ENCODE measurements at places on chromosomes 6 and 20. TPM values are rescaled to one million over a fixed set of nuclear protein-coding genes. Genes with fewer than 3 reads are reported as not detected.

- no peak for DNase-seq
Measured at GRCh38 chr20:47561180-47561579, 59.5 kb downstream of the NCOA3 start.

DNA sequence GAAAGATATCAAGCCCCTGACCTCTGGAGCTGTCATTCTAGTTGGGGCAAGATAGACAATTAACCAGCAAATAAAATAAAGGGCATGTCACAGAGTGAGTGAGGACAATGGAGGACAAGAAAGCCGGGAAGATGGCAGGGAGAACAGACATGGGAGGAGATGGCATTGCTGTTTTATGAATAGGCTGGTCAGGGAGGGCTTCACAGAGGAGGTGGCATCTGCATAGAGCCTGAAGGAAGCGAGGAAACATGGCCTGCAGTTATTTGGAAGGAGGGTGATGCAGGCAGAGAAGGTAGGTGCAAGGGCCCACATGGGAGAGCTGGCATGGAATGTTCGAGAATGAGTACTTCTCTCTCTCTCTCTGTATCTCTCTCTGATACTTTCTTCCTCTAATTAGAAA, 63.7 kb downstream of the EFCAB8 start:
- DNase-seq: no peak

DNA sequence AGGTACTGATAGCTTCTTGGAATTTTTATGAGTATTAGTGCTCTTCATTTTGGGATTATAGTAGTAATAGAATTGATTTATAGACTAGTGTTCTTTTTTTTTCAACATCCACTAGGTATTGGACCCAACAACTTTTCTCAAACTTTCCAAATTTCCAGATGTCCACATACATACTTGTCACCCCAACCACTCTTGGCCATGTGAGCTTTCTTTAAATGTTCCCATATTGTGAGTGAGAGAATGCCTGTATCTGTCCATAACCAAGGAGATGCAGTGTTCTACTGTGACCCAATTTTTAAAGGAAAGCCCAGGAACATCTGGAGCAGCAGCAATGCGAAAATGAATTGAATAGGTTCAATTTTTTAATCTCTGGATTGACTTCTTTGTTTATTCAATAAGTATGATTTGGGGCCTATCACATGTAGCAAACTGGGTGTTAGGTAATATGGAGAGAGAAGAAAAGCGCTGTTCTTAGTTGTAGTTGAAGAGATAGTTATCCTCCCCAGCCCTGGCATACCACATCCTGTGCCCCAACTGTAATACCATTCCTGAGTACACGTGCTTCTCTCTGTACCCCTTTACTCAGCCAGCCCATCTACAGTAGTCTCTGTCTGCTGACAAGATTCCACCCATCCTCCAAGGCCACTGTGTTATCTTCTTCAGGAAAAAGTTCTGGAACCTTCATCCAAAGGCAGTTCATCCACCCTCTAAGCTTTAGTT, 116.8 kb upstream of the SUPT3H start:
- no peak for DNase-seq

GRCh38 chr6:3825331-3825831, 23.8 kb upstream of the FAM50B start:
- peak; percentile 13 for DNase-seq

GRCh38 chr6:68777956-68778355, 142.9 kb downstream of the ADGRB3 start:
- DNase-seq: no peak

GRCh38 chr6:90271831-90272230, 24.8 kb downstream of the BACH2 start:
- DNase-seq: no peak

- DNase-seq: no peak
Measured at GRCh38 chr6:123171341-123172115, 175.5 kb downstream of the CLVS2 start.

DNA sequence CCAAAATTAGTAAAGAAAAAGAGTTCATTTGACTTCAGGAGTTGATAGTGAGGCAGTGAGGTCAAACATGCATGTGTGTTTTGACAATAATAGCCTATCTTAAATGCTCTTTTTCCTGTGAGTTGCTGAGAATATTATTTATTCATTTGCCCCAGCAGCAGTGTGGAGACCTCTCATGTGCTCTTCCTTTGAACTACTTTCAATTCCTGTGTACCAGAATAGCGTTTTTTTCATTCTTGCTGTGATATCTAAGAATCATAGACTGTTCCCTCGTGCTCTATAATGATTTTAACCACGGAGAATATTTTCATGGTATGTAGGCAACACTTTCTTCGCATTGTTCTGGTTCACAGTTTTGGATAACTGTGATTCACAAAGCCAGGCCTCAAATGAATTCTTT, 5.2 kb downstream of the CDYL start:
- DNase-seq: no peak

DNA sequence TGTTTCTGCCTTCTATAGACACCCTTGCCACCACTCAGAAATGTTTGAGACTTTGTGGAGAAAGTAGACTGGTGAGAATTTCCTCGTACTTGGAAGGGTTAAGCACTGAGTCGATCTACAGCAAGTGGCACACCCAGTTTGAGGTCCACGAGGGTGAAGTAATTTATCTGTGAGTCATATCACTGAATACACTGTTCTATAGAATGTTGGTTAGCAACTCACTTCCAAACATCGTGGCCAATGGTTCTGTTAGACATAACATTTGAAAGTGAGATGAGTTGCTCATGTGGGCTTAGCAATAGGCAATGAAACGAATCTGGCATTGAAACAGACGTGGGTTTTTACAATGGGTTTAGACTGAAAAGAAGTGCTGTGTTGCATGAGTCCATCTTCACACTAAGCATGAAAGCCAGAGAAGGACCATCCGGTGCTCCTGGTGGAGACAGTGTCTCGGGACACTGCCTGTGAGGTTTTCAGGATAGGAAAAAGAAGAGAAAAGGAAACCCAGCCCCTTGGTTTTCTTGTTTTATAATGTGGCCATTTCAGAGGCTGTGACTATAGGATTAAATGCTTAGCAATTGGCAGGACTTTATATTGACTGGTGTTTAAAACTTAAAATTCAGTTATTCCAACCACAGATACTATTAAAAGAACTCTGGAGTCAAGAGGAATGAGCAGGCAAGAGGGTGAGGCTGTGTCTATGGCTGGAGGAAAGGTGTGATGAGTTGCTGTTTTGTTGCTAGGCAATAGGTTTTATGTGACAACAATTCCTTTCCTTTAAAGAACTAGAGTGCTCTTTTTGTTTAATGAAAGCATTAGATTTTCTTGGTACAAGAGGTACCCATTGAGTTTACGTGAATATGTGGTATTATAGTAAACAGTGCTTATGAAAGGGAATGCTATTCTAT, 31.0 kb upstream of the EZR start:
- DNase-seq: peak; percentile 80

- DNase-seq: no peak
Measured at GRCh38 chr6:120826253-120826652, 508.0 kb downstream of the TBC1D32 start.

- DNase-seq: no peak
Measured at GRCh38 chr20:1928154-1928553, 32.9 kb downstream of the SIRPA start.

- DNase-seq: no peak
Measured at GRCh38 chr20:33636776-33637175, 25.4 kb upstream of the C20orf144 start.

GRCh38 chr20:23655491-23656211, 17.9 kb upstream of the CST3 start:
- DNase-seq: peak; percentile 68

DNA sequence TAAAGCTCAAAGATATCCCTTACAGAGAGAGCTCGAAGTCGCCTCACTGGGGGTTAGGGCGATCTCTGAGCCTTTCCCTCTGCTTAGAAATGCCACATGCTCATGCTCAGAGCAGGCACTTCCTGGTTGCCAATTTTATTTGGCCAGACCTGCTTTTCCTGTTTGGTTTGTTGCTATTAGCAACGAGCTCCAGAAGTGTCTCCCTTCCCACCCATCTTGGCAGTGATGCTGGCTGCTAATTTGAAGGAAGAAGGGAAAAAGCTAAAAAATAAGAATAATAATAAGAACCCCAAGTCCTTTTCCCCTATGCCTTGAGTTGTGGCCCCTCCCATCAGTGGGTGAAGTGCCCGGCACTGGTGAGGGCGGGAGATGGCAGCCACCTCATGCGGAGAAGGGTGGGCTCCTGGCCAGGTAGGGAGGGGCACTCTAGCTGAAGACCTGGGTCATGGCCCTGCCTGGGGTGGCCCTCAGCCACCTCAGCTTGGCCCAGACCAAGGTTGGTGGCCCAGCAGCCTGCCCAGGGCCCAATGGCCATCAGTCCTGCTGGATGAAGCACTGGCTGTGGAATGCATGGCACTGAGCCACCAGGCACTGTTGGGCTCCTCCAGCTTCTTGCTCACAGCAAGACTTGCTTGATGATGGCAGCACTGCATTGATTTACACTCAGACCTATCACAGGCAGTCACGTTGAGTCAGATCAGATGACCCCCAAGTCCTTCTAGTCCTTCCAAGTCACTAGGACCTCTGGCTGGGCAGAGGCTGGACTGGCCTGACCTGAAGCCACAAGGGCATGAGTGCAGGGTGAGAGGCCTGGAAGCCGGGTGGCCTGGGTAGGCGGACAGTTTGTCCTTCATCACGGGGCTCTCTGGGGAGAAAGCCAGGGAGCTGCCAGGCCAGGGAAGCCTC, 79.0 kb downstream of the SYNJ2 start:
- DNase-seq: peak; percentile 83

GRCh38 chr6:28980137-28980851, 24.8 kb downstream of the ZNF311 start:
- no peak for DNase-seq

DNA sequence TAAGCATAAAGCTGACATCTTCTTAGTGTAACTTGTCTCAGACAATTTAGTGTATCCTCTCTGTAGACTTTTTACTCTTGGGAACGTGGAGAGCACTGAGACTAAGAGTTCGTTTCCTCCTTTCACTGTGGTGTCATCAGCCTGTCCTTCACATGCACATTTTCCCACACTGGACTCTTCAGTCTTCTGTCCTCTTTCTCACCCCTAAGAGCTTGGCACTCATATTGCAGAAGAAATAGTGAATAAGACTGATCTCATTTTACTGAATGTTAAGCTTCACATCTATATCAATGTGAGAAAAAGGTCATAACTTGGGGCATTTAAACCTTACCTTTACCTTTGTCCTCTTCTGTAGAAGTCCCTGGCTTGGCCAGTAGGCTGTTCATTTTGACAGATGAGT, 25.6 kb downstream of the FUCA2 start:
- no peak for DNase-seq

- DNase-seq: peak; percentile 94
Measured at GRCh38 chr6:41682056-41682477, 43.8 kb downstream of the MDFI start.

DNA sequence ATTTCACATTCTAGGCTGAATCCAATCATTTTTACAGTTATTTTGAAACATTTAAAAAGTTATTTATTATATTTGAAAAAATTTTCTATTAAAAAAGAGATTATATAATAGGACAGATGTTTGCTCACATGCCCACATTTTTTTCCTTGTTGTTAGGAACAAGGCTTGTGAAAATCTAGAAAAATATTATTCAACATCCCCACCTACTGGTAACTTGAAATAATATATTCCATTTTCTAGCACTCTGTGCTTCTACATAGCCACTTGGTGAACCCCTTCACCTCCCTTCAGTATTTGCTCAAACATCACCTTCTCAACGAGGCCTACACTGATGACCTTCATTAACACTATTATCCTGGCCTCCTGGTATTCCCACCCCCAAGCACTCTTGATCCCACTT, 18.3 kb upstream of the GPRC6A start:
- DNase-seq: no peak

GRCh38 chr6:15893556-15894253, 230.9 kb upstream of the DTNBP1 start:
- no peak for DNase-seq

PNPLA1 gene
- 0.27 TPM for total RNA-seq

GSTA2 gene
- total RNA-seq: 0.29 TPM

ISM1 gene
- 0.66 TPM for total RNA-seq

SLC17A5 gene
- 42.3 TPM for total RNA-seq

MLN gene
- not detected for total RNA-seq

CD83 gene
- 2.5 TPM for total RNA-seq

BANF2 gene
- not detected for total RNA-seq

DNAH8 gene
- 0.03 TPM for total RNA-seq

RIMS1 gene
- total RNA-seq: 2.2 TPM

MACROD2 gene
- 6.4 TPM for total RNA-seq

HLA-DMA gene
- total RNA-seq: 48.5 TPM

All from mucosa of descending colon (tissue), 3 donors.